ENCODE measurements at places on chromosomes 16 and 17.

DNA sequence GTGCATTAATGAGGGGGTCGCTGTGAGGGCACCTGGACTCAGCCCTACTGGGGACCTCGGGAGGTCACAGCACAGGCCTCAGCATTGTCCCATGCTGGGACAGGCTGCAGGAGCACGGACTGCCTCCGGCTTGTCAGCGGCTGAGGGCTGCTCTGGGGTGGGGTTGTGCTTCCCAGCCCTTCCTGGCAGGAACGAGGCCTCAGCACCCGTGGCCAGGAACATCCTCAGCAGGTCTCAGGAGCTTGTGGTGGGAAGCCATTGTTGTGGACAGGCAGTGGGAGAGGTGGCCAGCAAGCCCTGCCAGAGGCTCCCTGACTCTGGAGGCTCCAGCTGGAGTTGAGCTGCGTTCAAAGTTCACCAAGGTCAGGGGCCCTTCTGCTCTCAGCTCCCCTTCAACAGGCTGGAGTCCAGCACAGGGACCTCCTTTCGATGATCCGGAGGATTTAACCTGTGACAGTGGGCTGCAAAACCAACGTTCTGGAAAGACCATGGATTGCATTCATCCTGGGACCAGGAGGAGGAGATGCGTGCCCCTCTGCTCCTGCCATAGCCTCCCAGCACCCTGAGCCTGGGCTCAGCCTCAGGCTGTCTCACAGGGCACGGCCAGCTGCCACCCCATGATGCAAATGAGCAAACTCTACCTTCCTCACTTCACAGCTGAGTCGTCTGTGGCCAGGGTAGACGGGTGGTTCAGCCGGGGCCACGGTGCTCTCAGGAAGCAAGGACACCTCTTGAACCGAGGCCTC is 32.6 kb downstream of the FOXL1 start:
- DNase-seq = no peak

DNA sequence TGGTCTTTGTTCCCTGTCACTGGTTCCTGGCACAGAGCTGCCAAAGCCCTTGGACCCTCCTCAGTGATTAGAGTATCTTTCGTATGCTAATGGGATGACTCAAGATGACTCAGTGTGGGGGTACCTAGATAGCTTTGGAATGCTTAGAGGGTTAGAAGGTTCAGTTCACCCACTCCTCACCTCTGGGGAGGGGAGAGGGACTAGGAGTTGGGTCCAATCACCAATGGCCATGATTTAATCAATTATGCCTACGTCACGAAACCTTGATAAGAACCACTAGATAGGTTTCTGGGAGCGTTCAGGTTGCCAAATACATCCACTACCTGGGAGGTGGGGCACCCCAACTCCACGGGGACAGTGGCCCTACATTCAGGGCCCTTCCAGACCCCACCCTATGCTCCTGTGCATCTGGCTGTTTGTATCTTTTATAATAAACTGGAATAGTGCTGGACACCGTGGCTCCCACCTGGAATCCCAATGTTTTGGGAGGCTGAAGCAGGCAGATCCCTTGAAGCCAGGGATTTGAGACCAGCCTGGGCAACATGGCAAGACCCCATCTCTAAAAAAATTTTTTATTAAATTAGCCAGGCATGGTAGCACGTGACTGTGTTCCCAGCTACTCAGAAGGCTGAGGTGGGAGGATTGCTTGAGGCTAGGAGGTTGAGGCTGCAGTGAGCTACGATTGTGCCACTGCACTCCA is 29.2 kb upstream of the LITAF start:
- DNase-seq = no peak

GRCh38 chr17:58318065-58318481 is 10.5 kb downstream of the TSPOAP1 start:
- peak; percentile 46 for DNase-seq

GRCh38 chr16:75931970-75932369 is 205.7 kb upstream of the CPHXL start:
- DNase-seq = no peak

GRCh38 chr17:394718-395095 is 42.1 kb upstream of the RPH3AL start:
- DNase-seq = no peak

DNA sequence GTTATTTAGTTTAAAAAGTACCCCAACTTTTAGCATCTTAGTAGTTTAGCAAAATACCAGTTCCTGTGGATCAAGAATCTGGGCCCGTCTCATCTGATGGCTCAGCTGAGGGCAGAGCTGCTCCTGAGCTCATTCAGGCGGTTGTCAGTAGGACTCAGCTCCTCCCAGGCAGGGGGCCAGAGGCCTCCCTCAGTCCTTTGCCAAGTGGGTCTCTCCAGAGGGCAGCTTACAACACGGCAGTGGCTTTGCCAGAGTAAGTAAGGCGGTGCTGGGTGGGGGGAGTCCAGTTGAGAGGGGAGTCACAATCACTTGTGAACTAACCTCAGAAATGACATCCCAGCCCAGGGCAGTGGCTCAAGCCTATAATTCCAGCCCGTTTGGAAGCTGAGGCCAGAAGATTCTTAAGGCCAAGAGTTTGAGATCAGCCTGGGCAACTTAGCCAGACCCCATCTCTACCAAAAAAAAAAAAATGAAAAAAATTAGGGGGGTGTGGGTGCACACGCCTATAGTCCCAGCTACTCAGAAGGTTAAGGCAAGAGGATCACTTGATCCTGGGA is 81.5 kb upstream of the MED9 start:
- DNase-seq = no peak

DNA sequence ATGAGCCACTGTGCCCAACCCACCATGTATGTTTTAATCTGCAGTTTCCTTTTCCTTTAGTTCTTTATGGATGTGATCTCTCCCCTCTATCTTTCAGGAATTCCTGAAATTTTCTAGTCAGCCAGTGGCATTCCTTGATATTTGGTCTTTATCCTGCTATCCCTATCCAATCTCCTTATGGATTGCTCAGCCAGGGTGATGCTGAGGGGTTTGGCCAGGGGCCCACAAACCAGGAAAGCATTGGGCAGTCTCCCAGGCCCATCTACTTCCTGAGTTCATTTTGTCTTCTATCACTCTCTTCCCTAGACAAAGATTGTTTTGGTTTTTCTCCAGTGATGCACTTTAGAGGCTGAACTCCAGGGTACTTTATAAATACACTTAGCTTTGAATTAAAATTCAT is 115.9 kb downstream of the KATNIP start:
- DNase-seq = no peak

DNA sequence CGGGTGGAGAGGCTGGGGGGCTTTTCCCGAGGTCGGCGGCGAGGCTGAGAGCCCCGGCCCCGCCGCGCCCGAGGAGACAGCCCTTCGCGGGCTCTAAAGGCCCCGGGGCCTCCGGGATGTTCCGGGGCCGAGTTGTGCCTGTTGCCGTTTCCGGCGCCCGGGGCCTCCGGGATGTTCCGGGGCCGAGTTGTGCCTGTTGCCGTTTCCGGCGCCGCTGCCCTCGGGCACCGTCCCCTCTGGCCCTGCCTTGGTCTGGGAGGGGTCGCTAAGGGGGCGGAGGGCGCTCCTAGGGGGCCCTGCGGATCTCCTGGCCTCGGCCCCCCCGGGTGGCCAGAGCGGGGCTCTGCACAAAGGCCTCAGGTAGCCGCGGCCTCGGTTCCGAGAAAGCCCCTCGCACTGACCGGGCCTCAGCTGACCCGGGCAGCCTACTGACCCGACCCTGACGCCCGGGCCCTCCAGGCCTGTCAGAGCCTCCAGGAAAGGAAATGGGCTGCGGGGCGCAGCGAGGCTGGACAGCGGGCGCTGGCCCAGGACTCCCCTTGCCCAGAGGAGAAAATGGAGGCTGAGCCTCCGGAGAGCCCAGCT is 24.2 kb downstream of the ACTG1 start:
- no peak for DNase-seq

DNA sequence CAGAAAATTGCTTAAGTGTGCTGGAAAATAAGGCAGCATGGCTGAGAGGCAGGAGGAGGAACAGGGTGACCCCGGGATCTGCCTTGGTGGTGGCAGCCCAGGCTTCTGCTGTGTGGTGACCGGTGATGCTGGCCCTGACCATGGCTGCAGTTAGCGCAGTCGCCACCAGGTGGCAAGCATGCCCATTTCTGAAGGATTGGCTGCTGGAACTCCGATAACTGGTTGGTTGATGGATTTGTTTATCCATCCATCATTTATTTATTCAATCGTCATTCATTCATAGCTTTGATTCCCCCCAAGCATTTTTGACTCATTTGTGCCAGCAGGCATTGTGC is 29.1 kb upstream of the ITGA3 start:
- DNase-seq = peak; percentile 85

GRCh38 chr17:35894206-35894605 is 14.0 kb upstream of the CCL5 start:
- DNase-seq = no peak

DNA sequence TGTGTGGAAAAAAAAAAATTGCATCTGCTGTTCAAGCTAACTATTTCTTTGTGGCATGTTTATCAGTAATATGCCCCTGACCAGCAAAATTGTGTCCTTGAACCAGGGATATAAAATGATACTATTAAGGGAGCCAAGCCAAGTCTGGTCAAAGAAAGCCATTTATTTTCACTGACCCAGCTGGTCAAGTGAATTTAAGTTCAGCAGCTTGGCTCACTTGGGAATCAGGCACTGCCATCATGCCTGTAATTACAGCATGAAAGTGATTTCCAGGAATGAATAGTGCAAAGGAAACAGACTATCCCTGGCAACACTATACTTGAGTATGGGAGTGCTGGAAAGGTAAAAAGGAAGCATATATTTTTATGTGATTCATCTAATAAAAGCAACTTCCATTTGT is 934.6 kb upstream of the CDH8 start:
- DNase-seq = no peak

DNA sequence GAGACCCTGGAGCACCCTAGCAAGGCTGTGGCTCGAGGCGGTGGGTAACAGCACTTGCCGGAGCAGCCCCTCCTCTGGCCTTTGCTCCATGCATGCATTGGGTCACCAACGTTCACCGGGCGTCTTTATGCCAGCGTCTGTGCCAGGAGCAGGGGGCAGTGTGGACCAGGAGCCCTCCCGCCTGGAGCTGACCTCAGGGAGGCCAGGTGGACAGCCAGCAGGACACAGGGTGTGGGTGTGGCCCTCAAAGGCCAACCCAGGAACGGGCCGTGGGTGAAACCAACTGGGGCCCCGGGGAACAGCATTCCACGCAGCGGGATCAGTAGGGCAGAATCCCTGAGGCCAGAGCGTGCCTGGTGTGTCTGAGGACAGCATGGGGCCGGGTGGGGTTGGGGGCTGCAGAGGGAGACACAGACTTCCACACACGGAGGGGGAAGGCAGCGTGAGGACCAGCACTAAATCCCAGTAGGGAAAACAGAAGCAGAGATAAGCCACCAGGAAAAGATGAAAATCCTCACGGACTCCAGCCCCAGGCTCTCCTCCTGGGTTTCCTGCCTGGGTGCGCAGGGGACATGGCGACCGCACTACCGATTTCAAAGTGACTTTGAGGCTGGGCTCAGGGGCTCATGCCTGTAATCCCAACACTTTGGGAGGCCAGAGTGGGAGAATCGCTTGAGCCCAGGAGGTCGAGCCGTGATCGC is 2.9 kb upstream of the CD7 start:
- no peak for DNase-seq

- no peak for DNase-seq
Measured at GRCh38 chr16:7026639-7027038, 306.0 kb upstream of the RBFOX1 start.

DNA sequence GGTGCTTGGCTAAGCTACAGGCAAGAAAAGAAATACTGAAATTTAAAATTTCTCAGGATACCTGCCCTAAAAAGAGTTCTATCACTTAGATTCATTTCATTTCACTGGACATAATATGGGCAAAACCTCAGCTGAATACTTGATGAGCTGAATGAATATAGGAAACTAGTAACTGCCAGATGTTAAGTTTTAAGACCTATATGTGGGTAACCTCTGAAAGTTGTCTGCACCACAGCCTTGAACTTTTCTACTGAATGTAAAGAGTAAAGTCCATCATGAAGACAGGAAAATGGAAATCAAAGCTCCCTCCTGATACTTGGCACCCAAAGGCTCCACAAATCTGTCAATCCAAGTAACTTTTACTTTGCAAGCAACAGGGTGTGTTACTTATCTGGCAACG is 50.8 kb downstream of the HIC1 start:
- no peak for DNase-seq

- DNase-seq = no peak
Measured at GRCh38 chr16:68296693-68297092, 14.1 kb downstream of the SLC7A6OS start.

DNA sequence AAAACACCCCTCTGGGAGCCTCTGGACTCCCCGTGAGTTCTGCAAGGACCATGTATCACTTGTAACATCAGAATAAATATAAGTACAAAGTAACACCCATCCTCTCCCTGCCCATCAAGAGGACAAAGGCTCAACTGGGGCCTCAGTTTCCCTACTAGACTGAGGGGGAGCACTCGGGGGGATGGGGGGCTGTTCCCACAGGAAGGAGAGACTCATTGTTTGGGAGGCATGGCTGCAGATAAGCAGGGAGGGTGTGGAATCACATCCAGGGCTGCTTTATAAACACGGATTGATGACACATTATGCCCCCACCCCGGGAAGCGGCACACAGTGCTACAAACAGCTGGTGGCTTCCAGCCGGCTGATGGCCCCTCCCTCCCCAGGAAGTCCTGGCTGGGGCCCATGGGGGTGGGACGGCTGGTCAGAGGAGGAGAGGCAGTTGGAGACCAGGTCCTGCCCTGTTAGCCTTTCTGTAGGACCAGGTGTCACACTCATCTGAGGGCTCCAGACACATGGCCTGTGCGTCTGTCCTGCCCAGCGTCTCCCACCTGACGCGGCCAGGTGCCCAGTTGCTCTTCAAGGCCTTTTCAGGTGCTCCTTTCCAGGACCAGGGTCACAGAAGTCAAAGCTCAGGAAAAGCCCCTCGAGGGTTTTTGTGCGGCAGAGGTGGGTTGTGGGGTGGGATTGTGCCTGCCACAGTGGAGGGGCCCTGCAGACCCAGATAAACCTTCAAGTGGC is 1.3 kb upstream of the MPG start:
- peak; percentile 81 for DNase-seq

DNA sequence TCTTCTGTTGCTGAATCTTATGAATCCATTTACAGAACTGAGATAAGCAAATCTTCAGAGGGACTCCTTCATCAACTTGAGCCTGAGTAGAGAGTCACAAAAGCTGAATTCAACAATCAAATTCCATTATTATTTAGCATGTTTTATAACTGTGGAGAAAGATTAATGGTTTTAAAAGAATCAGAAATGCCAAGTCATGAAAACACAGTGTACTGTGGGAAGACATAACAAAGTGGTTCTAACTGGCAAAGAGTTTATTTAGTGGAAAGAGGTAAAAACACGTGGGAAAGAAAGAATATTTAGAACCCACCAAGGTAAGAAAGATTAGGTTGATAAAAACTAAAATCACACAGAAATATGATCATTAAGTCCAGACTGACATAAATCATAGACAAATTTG is 5.0 kb downstream of the ERI2 start:
- DNase-seq = no peak

- no peak for DNase-seq
Measured at GRCh38 chr16:86996081-86996480, 321.1 kb downstream of the C16orf95 start.

DNA sequence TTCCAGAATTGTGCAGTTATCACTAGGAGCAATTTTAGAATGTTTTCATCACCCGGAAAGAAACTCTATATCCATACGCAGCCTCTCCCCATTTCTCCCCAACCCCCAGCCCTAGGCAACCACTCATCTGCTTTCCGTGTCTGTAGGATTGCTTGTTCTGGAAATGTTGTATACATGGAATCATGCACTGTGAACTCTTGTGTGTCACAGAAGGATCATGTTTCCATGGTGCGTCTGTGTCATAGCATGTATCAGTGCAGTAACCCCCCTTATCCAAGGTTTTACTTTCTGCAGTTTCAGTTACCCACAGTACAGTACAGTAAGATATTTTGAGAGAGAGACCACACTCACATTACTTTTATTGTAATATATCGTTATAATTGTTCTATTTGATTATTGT is 299.4 kb downstream of the CPPED1 start:
- DNase-seq = no peak

GRCh38 chr16:4692460-4693295 is 684 bp upstream of the NUDT16L1 start:
- no peak for DNase-seq
